ENCODE measurements at places on chromosomes 16 and 17.
A peak's percentile ranks its signal among the peaks of the same experiment; 100 is the strongest.

DNA sequence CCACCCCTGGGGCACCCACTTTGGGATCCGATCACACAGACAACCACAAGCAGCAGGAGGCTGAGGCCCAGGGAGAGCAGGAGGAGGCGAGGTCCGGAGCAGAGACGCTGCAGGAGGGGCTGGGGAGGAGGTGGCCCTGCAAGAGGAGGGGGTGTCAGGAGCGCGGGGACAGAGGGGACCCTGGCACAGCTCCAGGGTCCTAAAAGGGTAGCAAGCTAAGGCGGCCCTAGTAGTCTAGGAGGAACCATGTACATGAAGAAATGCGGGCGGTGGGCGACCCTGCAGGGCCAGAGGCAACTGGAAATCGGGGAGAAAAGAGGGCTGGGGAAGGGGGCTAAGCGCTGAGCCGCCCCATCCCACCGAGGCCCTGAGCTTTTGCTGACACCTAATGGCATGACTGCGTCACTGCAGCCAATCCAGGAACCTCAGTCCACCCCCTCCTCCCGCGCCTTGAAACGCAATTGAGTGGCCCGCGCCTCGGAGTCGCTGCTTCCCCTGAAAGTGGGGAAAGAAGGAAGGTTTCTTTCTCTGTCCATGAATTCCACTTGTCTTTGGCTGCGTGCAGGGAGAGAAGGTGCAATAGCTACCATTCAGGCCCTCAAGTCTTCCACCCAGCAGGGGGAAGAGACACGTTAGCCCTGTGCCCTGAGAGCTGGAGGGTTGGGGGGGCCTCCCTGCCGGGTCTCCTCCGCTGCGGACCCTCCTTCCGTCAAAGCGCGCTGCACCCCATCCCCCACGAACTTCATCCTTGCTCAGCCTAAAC lies 1.8 kb downstream of the ASGR1 start:
- peak; percentile 93 for DNase-seq

DNA sequence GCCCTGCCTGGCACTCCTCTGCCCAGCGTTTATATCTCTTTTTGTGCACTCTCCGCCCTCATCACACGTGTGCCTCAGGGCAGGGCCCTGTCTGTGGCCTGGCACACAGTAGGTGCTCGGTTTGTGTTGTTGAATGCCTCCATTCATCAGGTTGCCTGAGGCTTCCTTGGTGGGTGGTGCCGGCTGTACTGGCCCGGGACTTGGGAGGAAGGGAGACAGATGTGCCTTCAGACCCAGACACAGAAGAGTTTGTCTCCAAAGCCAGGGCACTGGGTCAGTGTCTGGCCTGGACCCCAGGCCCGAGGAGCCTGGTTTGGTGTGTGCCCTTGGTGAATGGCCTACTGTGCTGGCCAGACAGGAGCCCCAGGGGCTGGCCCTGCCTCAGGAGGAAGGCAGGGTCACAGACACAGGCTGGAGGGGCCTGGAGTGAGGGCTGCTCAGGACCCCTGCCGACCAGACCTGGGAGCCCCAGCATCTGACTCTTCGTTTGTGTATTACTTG lies 71.6 kb downstream of the RAI1 start:
- DNase-seq, result no peak

GRCh38 chr17:77349976-77350830 lies 209.4 kb downstream of the SEC14L1 start:
- DNase-seq, result peak; percentile 59

- DNase-seq, result no peak
Observed at GRCh38 chr17:43349142-43349541, 49.7 kb upstream of the ARL4D start.

GRCh38 chr17:4520894-4521600 lies 22.4 kb downstream of the SPNS2 start:
- DNase-seq, result peak; percentile 48

DNA sequence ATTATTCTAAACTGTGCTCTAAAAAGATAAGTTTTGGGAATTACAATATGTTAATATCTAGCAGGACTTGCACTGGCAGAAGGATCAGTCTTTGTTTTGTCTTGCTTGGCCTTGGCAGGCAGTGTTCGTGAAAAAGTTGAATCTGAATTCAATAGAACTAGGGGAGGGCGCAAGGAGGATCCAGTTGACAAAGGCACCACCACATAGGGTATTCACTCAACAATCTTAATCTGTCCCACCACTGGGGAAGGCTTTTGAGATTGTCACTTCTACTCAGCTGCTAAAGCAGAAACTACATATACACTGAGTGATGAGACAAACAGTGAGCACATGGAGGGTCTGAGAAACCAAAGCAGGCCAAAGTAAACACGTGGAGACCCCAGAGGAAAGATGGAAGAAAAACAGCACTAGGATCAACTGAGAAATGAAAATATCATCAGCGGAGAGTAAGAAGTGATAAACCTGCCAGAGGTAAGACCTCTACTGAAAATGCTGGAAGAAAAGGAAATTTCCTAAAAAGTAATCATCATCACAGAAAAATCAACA lies 2.4 kb downstream of the AMFR start:
- DNase-seq, result no peak

DNA sequence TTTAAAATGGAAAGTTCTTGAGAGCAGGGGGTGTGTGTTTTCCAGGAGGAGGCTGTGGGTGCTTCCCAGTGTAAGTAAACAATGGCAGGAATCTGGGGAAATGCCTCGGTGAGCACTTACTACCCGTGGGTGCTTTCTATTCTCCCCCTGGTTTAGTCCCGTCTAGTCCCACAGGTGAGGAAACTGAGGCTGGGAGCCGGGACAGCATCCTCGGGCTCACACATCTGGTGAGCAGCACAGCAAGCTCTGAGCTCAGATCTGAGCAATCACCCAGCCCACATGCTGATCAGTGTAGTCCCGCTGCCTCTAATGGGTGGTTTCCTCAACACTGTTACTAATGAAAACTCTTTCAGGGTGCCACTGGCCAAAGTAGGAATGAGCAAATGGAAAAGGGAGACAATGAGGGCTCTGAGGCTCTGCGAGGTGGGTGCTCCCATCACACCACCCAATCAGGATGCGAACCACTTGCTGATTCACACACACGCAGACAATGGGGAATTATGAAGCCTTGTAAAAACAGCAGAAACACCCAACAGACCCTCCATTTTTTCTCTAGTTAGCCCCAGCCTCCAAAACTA lies 202.6 kb downstream of the PARN start:
- peak; percentile 24 for DNase-seq

DNA sequence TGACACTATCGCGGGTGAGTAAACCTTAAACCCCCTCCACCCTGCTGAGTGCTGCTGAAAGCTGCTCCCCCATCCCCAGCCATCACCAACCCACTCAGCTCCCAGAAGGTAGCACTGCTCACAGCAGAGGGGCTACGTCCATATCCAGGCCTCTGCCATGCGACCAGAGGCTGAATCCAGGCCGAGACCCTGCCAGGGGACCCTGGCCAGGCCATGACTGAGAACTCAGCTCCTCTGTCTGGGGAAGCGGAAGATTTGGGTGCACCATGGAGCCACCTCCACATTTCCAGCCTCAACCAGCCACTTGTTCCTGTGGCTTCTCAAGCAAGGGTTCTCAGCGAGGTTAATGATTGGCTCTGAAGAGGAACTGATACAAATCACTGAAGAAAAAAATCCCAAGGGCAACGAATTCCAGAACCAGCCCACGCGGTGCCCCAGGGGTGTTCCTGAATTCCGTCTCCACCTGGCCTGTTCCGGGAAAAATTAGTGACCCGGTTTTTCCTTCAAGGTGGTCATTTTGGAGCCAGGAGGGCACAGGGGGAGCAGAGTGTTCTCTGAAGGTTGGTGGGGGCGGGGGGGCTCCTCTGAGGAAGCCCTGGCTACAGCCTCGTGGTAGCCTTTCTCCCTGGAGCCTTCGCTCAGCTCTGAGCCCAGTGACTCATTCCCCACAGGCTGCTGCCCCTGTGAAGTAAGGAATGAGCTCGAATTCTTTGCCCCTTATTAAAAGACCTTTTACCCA lies 9.3 kb upstream of the SLC16A5 start:
- DNase-seq, result peak; percentile 91

- no peak for DNase-seq
Observed at GRCh38 chr16:28298511-28298878, 6.2 kb downstream of the SBK1 start.

DNA sequence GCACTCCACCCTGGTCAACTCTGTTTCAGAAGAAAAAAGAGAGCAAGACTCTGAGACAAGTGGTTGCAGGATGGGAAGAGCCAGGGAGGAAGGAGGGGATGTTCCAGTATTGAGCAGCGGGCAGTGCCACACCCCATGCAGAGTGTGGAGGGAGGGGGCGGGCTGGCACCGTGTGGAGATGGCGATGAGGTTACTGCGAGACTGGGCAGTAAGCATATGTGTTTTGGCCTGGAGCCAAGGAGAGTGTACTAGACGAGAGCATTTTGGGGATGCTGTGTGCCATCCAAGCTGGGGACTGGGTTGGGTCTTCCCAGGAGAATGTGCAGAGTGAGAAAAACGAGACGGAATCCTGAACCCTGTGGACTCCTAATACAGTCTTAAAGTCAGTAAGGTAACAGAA lies 3.4 kb downstream of the TBC1D24 start:
- no peak for DNase-seq

GRCh38 chr16:57956270-57956808 lies 14.6 kb downstream of the CNGB1 start:
- no peak for DNase-seq
